ENCODE measurements at places on chromosomes 13 and 19. TPM values are rescaled to one million over a fixed set of nuclear protein-coding genes. Genes with fewer than 3 reads are reported as not detected.

GRCh38 chr13:98393873-98394272 lies 183.0 kb downstream of the STK24 start:
- H3K36me3 ChIP-seq = no peaks in the 10 kb centered on the region
- no peaks in the 10 kb centered on the region for H3K27me3 ChIP-seq
- H3K4me3 ChIP-seq = no peak overlapping the region

DNA sequence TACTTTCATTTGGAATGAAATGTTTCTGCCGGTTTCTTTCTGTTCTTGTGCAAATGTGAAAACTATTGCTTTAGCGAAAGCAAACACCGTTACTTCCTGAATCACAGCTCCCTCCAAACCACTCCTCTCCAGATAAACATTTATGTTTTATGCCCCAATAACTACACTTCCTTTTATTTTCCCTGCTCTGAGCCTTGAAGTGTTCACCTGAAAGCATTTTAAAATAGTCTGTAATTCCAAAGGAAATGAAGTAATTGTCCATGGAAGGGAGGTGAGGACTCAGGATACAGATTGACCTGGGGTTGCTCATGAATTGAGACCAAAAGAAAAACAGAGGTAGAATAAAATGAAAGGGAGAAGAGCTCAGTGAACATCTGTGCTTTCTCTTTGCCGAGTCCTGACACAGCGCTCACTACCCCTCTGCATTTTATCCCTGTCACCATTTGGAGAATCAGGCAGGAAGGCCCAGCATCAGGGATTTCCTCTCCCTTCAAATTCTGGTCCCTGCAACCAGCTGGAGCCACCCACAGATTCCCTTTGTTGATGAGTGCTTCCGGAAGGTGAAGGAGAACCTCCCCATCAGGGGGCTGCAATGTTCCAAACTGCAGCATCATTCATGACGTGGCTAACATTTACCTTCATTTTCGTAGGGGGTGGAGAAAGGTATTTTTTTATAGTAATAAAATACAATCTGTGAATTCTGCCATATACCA lies 171.9 kb downstream of the ITGBL1 start:
- no peak for DNase-seq
- H3K27ac ChIP-seq = no peak overlapping the region
- no peaks in the 10 kb centered on the region for H3K36me3 ChIP-seq
- no peaks in the 10 kb centered on the region for H3K4me1 ChIP-seq
- no peak overlapping the region for H3K4me3 ChIP-seq
- H3K27me3 ChIP-seq = no peaks in the 10 kb centered on the region

GRCh38 chr13:51361106-51361505 lies 21.6 kb downstream of the SERPINE3 start:
- DNase-seq = no peak
- no peaks in the 10 kb centered on the region for H3K4me1 ChIP-seq
- no peaks in the 10 kb centered on the region for H3K27me3 ChIP-seq
- H3K4me3 ChIP-seq = no peak overlapping the region

DNA sequence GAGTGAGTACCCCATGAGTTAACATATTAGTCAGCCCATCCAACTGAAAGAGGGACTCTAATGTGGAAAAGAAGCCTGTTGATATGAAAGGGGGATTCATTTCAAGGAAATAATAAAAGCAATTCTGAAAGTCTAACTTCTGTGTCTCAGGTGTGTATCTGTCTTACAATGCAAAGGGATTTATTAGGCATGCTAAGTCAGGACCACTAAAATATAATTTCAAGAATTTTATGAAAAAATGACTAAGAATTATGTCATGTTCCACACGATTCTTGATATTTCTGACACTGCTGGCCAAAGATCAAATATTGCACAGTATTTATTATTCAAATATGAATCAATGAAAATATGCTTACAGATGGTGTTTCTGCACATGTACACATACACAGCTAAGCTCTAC lies 130.8 kb downstream of the KLF12 start:
- H3K36me3 ChIP-seq = no peaks in the 10 kb centered on the region
- no peaks in the 10 kb centered on the region for H3K27me3 ChIP-seq
- no peak overlapping the region for H3K4me3 ChIP-seq
- no peaks in the 10 kb centered on the region for H3K4me1 ChIP-seq

DNA sequence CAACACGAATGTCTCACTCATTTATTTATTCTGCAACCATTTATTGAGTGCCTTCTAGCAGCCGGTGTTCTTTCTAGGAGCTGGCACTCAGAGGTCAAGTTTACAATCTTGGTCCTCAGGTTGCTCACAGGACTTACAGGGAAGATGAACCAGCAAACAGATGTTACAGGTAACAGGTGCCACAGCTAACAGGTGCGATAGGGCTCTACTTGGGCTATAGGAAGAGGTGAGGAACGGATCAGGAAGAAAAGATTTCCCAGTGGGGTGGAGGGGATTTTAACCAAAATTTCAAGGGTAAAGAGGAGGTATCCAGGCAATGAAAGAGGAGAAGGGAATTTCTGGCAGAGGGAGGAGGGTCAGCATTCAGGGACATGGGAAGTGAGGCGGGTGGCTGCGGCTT lies 87.3 kb upstream of the FARP1 start:
- H3K27ac ChIP-seq = no peak overlapping the region
- H3K36me3 ChIP-seq = no peaks in the 10 kb centered on the region

DNA sequence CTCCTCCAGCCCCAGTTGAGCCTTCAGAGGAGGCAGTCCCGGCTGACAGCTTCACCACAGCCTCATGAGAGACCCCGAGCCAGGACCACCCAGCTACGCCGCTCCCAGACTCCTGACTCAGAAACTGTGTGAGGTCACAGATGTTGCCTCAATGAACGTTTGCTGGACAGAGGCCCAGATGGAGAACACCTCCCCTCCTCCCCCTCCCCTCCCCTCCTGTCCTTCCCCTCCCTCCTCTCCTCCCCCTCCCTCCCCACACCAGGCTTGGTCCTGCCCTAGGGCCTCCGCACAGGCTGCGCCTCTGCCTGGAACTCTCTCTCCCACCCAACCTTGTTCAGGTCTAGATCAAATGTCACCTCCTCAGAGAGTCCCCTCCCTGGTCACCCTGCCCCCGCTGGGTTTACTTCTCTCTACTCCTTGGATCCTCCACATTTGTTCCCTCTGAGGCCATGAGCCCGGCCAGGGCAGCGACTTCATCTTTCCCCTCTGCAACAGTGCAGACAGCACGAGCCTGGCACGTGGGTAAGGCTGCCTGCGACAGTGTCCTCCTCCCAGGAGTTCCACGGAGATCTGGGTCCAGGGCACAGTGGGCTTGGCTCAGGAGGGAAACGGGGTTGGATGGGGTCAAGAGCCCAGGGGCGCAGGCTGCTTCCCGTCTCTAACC lies 17.4 kb downstream of the PIP5K1C start:
- no peak overlapping the region for H3K4me3 ChIP-seq
- H3K36me3 ChIP-seq = no peaks in the 10 kb centered on the region
- DNase-seq = no peak
- no peaks in the 10 kb centered on the region for H3K27me3 ChIP-seq

DNA sequence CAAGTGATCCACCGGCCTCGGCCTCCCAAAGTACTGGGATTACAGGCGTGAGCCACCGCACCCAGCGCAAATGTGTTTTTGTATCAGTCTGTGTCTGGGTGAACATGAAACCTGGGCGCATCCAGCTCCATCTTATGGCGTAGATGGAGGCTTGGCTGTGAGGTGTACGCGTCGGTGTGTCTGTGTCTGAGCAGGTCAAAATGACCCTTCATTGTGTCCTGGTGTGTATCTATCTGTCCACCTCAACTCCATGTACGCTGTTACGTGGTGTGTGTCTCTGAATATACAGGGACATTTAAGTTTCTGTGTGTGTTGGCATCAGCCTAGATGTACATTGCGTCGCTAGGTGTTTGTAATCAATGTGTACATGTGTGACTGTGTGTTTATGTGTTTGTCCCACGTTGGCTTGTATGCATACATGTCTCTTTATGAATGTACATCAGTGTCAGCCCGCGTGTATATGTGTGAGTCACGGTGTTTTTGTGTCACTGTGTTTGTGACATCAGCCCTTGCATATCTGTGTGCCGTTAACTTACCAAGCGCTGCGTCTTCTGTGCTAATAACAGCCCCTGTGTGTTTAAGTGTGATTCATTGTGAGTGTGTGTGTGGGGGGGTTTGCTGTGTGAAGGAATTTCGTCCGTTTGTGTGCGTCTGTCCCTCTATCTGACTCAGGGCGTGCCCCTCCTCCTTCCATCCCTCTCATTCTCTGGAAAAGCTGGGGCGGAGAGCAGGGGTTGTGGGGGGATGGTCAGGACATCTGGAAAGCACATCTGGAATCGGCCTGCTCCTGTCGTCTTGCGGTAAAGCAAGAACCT lies 6.4 kb downstream of the AXL start:
- no peaks in the 10 kb centered on the region for H3K27me3 ChIP-seq
- DNase-seq = no peak
- no peaks in the 10 kb centered on the region for H3K36me3 ChIP-seq
- H3K4me1 ChIP-seq = peaks cover 2% of the 10 kb centered on the region
- peak overlapping the region; percentile 83 for H3K27ac ChIP-seq
- peak overlapping the region; percentile 68 for H3K4me3 ChIP-seq

DNA sequence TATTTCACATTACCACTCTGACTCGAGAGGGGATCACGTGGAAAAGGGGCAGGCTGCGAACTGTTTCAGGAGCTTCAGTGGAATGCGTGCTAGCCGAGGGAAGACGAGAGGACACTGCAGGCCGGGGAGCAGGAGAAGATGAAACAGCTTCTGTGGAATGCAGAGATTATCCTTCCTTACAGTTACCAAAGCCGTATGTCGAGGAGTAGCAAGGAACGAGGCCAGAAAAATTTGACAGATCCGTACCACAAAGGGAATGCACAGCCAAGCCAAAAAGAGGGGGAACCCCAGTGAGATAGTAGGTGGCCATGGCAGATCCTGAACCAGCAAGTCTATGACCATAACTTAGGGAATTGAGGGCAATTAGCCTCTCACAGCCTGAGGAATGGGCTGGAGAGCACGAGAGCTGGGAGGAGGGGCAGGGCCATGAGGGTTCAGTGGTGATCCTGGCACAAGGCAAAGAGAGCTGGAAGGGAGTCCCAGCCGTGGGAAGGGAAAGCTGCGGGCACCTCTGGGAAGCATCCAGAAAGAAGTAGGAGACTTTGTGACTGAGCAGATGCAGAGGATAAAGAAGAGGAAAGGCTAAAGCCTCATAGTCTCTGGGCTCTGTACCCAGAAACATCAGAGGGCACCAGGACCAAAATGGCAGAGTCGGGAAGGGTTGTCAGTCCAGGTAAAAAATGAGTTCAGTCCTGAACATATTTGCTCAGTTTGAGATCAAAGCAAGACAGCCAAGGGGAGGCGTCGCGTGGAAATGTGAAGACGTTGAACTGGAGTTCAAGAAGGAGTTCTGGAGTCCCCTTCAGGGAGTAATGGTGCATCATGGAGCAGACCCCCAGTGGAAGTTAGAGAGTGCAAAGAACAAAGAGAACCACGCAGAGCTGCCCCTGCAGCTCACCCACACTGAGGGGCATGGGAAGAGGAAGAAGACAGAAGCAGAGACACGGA lies 5.1 kb downstream of the COL4A1 start:
- DNase-seq = no peak
- H3K36me3 ChIP-seq = no peaks in the 10 kb centered on the region
- H3K27ac ChIP-seq = peak overlapping the region; percentile 52
- H3K4me3 ChIP-seq = no peak overlapping the region

GRCh38 chr19:55614711-55615542 lies 9.4 kb downstream of the ZNF784 start:
- no peaks in the 10 kb centered on the region for H3K4me1 ChIP-seq

DNA sequence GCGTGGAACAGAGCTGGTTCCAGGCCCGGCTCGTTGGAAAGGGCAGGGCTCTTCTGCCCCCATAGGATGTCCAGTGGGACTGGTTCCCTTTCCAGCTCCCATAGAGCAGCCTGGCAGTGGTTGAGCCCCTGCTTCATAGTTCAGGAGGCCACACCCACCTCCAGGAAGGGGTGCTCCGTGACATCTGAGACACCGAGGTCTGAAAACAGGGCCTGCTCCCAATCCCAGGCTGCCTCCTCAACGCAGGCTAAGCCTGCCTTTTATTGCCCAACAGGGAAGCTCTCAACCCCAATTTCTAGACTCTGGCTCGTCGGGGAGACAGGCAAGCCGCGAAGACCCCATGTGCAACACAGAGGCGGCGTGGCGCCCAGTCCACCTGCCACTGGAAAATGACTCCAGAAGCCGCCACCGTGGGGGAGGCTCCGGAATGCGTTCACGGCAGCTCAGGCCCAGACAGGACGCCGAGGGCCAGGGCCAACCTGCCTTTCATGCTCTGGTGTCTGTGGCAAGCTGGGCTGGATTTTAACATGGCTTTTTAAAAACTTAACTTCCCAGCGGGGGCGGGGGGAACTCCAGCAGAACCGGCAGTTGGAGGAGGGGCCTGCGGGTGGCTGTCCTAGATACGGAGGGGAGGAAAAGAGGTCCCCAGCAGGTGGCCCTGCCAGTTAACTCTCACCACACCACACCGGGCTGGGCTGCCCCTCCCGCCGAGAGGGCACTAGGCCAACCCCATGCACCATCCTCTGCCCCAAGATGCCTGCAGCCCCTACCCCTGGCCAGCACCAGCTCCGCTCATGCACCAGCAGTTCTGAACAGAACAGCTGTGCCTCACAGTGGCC lies 17.9 kb upstream of the TINCR start:
- H3K36me3 ChIP-seq = peaks cover 6% of the 10 kb centered on the region
- no peaks in the 10 kb centered on the region for H3K27me3 ChIP-seq
- H3K27ac ChIP-seq = peak overlapping the region; percentile 71

- DNase-seq = peak; percentile 74
- no peaks in the 10 kb centered on the region for H3K36me3 ChIP-seq
- H3K27me3 ChIP-seq = no peaks in the 10 kb centered on the region
- H3K4me1 ChIP-seq = no peaks in the 10 kb centered on the region
- H3K27ac ChIP-seq = peak within 1 kb of the TSS; percentile 84
- peak within 1 kb of the TSS; percentile 64 for H3K4me3 ChIP-seq
These were observed at the start of gene LRRC8E for GRCh38 chr19:7888145-7888825. Gene LRRC8E (plus strand): TSS chr19:7888510. CDS start chr19:7895604, 7,094 bp downstream.

DNA sequence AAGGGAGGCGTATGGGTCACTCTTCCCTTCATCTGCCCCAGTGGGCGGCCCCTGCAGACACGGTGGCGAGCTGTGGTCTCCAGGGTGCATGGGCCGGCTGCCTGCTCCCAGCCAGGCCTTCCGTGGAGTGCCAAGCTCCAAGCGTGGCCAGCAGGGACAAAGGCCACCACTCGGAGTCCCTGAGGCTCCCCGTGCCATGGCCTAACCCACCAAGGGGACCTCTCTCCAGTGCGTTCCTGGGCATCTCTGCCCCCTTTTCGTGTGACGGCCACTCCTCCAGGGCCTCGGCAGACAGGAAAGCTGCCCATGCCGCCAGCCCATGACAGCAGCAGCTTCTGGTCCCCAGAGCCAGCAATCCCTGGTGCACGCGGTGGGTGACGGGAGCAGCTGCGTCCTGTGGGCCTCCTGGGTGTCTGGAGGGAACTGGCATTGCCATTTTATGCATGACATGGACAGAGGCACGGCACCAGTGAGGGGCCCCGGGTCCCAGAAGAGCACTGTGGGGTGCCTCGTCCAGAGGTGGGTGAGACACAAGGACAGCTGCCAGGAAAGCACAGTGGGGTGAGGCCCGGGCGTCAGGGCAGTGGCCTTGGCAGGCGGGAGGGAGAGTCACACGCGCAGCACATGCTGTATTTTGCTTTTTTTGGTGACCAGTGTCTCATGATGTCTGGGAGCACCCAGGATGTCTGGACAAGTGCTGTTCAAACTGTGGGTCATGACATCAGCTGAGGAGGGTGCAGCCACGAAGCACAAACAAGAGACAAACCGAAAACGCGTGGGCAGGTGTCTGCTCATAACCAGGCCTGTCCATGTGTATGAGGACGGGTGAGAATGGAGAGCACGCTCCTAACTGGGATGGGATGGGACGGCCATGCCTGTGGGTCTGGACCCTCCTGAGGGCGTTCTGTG lies 32.3 kb downstream of the CEBPG start:
- no peak overlapping the region for H3K4me3 ChIP-seq
- no peak for DNase-seq
- H3K27me3 ChIP-seq = no peaks in the 10 kb centered on the region
- H3K4me1 ChIP-seq = no peaks in the 10 kb centered on the region

Gene NKPD1
- total RNA-seq = 1.3 TPM

Gene ZNF227
- total RNA-seq = 8.2 TPM

Gene ZSCAN4
- total RNA-seq = not detected

Measured in breast epithelium (tissue), 4 donors.